NCI-H1930 (cell line): ENCODE measurements at places on chromosomes 1 and 21.

GRCh38 chr21:43712268-43712942 lies 6.5 kb upstream of the PDXK start:
- no peak for DNase-seq

DNA sequence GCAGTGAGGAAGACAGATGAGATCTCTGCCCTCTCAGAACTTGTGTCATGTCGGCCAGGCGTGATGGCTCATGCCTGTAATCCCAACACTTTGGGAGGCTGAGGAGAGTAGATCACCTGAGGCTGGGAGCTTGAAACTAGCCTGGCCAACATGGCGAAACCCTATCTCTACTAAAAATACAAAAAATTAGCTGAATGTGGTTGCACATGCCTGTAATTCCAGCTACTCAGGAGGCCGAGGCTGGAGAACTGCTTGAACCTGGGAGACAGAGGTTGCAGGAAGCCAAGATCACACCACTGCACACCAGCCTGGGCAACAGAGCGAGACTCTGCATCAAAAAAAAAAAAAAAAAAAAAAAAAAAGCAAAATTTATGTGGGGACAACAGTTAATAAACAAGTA lies 40.9 kb upstream of the RALGPS2 start:
- DNase-seq: no peak

GRCh38 chr1:6347641-6348487 lies 45.7 kb downstream of the ACOT7 start:
- DNase-seq: no peak

DNA sequence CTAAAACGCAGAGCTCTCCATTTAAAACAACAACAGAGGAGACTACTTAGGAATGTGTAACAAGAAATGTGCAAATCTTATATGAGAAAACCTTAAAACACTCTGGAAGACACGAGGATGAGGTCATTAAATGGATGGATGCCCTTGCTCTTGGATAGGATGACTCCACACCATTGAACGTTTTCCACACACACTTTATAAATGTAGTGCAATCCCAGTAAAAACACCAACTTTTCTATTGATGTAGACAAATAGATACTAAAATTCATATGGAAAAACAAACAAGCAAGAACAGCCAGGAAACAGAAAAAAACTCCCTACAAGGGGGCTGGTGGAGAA lies 18.4 kb upstream of the COL6A1 start:
- DNase-seq: no peak

GRCh38 chr1:24049733-24050132 lies 62.2 kb downstream of the MYOM3 start:
- DNase-seq: no peak

DNA sequence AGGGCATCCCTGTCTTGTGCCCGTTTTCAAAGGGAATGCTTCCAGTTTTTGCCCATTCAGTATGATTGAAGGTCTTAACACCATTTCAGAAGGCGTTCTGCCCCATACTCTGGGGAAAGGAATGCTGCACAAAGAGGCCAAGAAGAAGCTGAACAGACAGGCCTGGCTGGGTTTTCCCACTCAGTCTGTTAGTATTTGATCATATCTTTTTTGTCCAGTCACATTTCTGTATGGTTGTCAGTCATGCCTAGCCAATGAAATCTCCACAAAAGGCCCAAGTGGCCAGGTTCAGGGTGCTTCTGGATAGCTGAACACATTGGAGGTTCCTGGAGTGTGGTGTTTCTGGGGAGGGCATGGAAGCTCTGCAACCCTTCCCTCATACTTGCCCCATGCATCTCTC lies 72.1 kb downstream of the NEK7 start:
- DNase-seq: no peak

GRCh38 chr1:185139246-185139645 lies 17.5 kb downstream of the TRMT1L start:
- DNase-seq: no peak

GRCh38 chr1:2300004-2300771 lies 72.1 kb downstream of the SKI start:
- DNase-seq: no peak

DNA sequence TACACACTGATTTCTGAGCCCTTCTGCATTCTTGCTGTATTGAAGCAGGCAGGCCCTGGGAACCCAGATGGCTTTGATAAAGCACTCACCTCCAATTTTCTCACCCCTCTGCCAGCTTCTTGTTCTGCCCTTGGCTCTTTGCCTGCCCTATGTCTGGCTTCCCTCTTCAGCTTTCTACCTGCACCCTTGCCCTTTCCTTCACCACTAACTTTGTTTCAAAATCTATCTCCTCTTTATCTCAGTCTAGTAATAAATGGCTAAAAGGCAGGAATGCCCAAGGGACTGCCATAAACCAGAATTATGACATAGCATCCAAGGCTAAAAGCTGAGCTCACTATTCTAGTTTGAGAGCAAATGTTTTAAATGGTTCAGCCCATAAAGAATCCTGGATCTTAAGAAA lies 178.7 kb downstream of the TNR start:
- DNase-seq: no peak
